ENCODE measurements at places on chromosomes 13 and 19.

- DNase-seq, result peak; percentile 65
Observed at GRCh38 chr13:20525144-20525600, 485 bp downstream of the CRYL1 start.

DNA sequence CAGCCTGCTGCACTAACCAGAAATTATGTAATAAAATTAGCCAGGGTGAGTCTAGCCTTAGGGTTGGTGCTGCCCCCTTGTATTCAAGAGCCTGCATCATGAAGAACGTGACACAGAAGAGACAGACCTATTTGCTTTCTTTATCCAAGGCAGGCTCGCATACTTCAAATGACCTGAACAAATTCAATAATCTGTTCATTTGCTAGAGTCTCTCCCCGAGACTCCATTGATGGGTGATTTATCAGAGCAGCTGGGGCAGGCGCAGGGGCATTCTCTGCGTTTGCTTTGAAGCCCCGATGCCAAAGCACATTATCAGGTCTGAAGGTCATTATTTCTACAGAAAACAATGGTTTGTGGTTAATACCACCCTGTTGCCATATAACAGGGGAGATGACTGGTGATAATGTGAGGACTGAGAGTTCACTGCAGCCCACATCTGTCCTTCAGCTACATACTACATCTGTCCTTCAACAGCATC, 520.3 kb downstream of the DIAPH3 start:
- no peak for DNase-seq

DNA sequence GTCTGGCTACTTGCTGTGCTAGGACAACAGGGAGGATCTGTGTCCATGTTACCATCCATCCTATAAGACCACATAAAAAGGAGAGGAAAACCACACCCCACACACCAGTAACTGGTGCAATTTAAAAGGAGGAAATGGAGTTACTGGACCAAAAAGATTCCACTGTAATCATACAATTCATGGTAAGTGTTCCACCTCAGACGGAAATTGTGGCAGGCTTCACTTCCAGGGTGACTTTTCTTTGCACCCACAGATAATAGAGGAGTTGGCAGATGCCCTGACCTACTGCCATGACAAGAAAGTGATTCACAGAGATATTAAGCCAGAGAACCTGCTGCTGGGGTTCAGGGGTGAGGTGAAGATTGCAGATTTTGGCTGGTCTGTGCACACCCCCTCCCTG, 2.4 kb downstream of the AURKC start:
- no peak for DNase-seq

DNA sequence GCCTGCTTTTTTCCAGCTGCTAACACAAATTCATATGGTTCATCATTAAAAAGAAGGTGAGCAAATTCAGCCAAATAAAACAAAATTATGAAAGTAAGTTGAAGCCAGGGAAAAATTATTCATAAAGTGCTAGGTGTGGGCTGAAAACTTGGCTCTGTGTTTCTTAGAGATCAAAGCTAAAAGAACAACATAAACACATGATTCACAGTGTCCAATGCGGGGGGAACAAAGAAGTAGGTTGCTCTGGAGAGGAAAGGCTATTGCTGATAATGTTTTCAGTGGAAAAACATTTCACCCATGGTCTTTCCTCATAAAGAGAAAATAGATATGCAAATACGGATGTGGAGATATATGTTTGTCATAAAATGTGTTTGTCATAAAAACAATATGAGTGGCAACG, 1691.5 kb upstream of the SLC10A2 start:
- no peak for DNase-seq

- DNase-seq, result no peak
Observed at GRCh38 chr13:114118511-114119123, 13.8 kb downstream of the RASA3 start.

GRCh38 chr13:73433890-73434289, 375.1 kb downstream of the KLF5 start:
- DNase-seq, result no peak

GRCh38 chr13:110466266-110466915, 95.1 kb downstream of the RAB20 start:
- peak; percentile 11 for DNase-seq

GRCh38 chr13:73616861-73617260, 517.3 kb downstream of the KLF12 start:
- no peak for DNase-seq

DNA sequence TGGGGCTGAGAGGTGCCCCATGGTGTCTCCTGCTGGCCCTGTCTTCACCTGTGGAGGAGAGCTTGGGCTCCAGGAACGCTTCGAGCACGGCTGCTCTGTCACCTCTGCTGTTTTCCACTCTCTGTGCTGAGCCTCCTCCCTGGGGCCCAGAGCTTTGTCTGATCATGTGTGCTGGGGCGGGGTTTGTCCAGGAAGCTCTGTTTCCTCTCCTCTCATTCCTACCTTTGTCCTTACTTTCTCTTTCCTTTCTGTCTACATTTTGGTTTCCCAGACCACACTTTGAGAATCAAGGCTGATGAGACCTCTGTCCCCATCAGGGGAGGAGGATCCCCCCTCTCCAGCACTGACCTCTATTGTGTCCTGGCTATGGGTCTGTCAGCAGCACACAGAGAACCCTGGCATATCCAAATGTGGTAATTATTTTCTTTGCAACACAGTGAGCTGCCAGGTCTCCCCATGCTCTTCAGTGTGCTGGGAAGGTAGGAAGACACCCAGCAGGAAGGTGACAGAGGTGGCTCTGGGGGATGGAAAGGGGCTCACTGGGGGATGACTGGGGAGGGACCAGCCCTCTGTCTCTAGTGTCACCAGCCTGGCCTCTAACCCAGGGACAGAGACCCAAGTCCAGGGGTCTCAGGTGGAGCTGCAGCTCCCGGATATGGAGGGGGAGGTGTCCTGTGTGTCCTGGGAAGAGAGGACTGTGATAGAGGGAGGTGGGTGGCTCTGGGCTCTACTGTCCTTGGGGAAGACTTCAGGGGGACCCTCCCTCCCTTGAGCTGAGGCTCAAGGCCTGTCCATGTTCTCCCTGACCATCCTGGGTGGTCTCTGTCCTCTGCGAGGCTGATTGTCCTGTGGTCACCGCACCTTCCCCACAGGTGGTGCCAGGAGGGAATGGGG, at the start of gene CEACAM1:
TSS of gene CEACAM1 (minus strand) at position 128 of the 894 bp plus-strand sequence. CDS start at position 21, 107 bp downstream.
- peak; percentile 71 for DNase-seq

GRCh38 chr13:81425286-81425685, 1084.4 kb upstream of the SPRY2 start:
- DNase-seq, result no peak

DNA sequence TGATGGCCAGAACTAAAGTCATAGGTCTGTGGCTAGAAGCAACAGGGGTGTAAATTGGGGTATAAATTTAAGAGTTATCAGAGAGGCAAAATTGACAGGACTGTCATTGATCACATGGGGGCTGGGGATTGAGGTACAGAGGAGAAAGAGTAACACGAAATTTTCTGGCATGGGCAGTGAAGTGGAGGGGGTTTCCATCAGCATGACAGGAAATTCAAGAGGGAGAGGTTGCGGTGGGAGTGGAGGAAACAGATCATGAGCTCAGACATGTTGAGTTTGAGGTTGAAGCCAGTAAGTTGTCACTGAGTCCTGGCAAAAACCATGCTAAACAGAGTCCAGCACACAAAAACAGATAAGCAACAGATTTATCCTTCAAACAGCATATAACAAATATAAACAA, 192.1 kb upstream of the TSC22D1 start:
- no peak for DNase-seq

DNA sequence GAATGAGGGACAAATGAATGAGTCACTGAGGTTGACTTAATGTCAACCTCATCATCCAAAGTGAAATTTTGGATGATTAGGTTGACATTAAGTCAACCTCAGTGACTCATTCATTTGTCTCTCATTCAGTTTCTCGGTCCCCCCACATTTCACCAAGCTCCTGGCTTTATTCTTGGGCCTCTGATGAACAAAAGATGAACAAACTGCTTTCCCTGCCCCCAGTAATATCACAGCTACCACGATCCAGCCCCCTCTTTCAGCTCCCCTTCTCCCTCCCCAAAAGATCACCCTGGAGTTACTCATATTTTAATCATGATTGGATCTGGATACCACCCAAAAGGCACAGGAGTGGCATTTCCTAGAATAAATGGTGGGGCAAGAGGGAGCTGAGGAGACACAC, 10.8 kb downstream of the CEACAM18 start:
- DNase-seq, result no peak

- DNase-seq, result no peak
Observed at GRCh38 chr19:2180881-2181632, 17.3 kb downstream of the DOT1L start.

DNA sequence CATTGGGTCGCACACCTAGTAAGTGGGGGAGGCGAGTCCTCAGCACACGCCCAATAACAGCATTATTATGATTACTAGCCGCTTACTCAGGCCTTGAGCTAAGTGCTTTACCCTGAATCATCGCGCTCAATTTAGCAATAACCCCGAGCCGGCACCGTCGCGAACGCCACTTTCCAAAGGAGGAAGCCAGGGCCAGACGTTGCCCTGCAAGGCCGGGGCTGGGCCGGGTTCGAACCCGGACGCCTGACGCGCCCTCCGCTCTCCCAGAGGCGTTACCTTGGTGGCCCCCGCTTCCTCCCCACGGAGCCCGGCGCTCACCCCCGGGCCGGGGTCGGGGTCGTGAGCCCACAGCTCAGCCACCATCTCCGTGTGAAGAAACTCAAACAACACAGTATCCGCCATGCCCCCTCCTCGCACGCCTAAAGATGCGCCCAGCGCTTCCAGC, at the start of gene TRAPPC6A:
TSS of gene TRAPPC6A (minus strand) at position 421 of the 445 bp plus-strand sequence. CDS start at position 402, 19 bp downstream.
- no peak for DNase-seq

- no peak for DNase-seq
Observed at GRCh38 chr13:44174769-44175425, 198.7 kb upstream of the SERP2 start.

DNA sequence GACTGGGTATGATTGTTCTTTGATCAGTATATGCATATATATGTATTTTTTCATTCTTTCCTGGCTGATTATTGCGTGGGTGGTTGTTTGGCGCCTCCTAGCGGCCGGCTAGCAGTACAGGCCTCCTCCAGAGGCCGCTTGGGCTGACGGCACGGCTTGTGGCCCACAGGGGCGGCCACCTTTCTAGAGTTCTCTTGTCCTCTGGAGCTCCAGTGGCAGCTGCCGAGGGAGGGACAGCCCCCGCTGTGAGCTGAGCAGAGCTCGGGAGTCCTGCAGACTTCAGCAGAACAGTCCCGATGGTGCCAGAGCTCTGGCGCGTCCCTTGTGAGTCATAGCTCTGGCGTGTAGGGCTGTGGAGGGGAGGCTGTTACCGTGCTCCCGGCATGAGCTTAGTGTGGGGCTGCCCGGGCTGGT, 22.5 kb upstream of the ZNF429 start:
- DNase-seq, result peak; percentile 68

GRCh38 chr13:90541346-90541745, 806.1 kb upstream of the MIR17HG start:
- DNase-seq, result no peak

DNA sequence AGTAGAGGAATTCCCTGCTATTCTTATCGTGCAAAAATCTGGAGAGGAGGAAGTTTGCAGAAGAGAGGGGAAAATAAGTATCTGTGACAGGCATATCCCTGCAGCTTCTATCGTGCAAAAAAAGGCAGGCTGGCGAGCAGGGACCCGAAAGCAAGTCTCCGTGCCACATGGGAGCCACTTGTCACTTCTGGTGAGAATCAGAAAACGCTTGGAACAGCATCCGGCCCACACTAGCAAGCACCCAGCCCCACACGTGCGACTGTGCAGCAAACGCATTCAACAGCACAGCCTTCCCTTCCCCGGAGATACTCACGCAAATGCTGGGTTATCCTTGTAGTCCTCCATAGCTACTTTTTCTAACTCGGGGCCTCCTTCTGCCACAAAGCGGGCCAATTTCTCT, 16.9 kb downstream of the SUGP1 start:
- DNase-seq, result no peak

DNA sequence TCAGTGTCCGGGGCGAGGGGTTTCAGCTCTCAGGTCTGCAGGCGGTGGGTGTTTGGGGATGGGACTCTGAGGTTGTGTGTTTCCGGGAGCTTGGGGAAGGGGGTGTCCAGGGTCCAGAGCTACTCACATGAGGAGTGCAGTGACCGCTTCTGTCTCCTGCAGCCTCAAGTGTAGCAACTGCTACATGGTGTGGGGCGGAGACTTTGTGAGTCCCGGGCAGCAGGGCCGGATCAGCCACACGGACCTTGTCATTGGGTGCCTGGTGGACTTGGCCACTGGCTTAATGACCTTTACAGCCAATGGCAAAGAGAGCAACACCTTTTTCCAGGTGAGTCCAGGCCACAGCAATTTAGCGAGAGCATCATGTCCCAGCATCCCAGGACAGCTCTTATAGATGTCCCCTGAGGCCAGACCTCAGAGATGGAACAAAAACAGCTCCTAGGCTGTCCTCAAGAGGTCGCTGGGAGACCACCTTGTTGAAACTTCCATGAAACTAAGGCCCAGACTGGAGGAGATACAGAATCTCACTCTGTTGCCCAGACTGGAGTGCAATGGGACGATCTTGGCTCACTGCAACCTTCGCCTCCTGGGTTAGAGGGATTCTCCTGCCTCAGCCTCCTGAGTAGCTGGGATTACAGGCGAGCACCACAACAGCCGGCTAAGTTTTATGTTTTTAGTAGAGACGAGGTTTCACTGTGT, 44.9 kb downstream of the RYR1 start:
- DNase-seq, result no peak

DNA sequence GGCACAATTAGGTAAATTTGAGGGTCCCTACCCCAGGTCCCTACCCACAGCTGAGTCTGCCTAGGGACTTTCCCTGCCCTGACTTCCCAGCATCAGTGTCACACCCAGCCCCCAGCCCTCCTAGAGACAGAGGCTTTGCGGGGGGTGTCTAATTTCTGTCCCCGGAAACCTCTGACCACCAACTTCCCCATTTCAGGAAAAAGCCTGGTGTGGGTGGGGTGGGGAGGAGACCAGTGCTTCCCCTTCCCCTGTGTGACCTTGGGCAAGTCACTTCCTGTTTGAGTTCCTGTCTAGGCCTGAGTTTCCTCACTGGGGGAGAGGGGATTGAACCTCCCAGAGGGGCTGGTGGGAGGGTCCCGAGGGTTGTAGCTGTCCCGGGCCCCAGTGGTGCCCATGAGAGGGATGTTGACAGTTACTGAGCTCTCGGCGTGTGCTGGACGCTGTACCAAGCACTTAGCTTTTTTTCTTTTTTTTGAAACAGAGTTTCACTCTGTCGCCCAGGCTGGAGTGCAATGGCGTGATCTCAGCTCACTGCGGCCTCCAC, 7.9 kb downstream of the VASP start:
- peak; percentile 78 for DNase-seq

GRCh38 chr19:19053508-19054314, 10.1 kb upstream of the SLC25A42 start:
- DNase-seq, result peak; percentile 76

DNA sequence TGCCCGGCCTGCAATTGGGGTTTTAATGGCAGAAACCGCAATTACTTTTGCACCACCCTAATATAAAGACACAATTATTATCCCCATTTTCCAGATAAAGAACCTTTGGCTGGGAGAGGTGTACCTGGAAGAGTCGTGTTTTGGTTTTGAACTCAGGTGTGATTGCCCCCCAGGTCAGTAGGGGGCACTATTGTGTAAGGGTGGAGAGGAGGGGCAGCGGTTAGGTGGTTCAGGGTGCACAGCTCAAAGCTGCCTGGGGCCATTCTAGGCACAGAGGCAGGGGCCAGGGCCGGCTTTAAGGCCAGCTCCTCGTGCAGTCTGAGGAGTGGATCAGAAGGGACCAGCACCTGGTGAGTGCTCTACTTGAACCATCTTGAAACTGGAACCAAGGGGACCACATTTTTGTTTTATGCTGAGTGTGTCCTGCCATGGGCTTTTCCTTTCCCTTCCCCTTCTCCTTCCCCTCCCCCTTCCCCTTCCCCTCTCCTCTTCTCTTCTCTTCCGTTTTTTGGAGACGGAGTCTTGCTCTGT, 5.8 kb upstream of the FCGRT start:
- peak; percentile 75 for DNase-seq

- DNase-seq, result no peak
Observed at GRCh38 chr13:74889321-74889720, 592.6 kb downstream of the TBC1D4 start.

- DNase-seq, result no peak
Observed at GRCh38 chr19:10412257-10412977, 7.9 kb upstream of the PDE4A start.

All from lower lobe of right lung (tissue), 2 donors.